SJCRH30 (cell line): ENCODE measurements at places on chromosomes 6 and 20. TPM values are rescaled to one million over a fixed set of nuclear protein-coding genes. Genes with fewer than 3 reads are reported as not detected.

- no peak for DNase-seq
Observed at GRCh38 chr6:164763788-164764187, 545.6 kb downstream of the C6orf118 start.

GRCh38 chr6:116397914-116398313 lies 27.2 kb downstream of the DSE start:
- no peak for DNase-seq

GRCh38 chr20:38049800-38050199 lies 16.3 kb downstream of the RPRD1B start:
- peak; percentile 26 for DNase-seq

MTRF1L gene
- total RNA-seq = 23.7 and 26.0 TPM in 2 replicates

DNA sequence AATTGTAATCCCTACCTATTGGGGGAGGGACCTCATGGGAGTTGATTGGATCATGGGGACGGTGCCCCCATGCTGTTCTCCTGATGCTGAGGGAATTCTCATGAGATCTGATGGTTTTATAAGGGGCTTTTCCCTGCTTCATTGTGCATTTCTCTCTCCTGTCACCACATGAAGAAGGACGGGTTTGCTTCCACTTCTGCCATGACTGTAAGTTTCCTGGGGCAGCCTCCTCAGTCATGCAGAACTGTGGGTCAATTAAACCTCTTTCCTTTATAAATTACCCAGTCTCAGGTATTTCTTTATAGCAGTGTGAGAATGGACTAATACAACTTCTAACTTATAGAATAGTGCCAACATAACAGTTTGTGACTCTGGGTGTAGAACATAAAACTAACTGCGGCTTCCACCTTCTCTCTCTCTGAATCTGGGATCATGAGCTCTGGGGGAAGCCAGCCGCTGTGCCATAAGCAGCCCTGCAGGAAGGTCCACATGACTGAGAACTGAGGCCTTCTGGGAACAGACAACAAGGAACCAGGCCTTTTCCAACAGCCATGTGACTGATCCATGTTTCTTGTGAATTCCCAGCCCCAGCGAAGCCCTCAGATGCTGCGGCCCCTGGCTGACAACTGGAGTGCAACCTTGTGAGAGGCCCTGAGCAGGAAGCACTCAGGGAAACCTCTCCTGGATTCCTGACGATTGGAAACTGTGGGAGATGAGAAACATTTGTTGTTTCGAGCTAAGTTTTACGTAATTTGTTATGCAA lies 3.4 kb upstream of the HLA-A start:
- no peak for DNase-seq

DNA sequence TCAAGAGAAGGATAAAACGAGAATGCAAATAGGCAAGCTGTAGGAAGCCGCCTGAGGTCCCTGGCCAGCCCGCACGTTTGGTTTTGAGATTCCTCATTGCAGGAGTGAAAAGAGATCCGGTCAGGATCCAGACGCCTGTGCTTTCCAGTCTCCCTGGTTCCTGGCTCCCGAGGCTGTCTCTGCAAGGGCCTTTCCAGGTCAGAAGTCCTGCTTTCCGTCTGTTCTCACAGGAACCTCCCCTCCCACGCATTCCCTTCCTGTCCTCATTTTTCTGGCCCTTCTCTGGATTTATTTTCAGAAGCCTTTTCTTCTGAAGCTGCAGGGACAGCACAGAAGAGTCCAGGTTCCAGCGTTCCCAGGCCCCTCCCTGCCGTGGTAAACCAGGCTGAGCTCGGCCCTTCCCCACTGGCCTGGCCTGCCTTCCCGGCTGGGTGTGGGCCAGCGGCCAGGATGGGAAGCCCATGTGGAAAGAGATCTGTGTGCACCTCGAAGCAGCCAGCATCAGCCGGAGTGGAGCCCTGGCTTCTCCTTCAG lies 54.0 kb downstream of the TMEM242 start:
- DNase-seq = no peak

GRCh38 chr6:44650947-44651346 lies 263.4 kb downstream of the CDC5L start:
- DNase-seq = no peak
